ENCODE measurements at places on chromosomes 6 and 20.

DNA sequence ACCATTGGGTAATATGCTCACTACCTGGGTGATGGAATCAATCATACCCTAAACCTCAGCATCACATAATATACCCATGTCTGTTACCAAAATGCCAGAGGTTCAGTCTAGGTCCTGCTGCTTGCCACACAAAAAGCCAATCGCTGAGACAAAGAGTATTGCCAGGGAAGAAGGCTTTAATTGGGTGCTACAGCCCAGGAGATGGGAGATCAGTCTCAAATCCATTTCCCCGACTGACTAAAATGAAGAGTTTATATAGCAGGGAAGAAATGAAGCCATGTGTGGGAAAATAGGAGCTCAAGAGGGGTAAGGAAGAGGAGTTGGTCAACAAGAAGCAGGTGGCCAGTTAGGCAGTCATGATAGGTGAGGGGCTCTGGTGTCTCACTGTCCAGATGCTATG lies 149.6 kb downstream of the QRSL1 start:
- DNase-seq = no peak

GRCh38 chr6:138248011-138248410 lies 29.7 kb upstream of the PBOV1 start:
- no peak for DNase-seq

- no peak for DNase-seq
Measured at GRCh38 chr20:17059465-17059864, 167.4 kb upstream of the PCSK2 start.

GRCh38 chr6:129644567-129645015 lies 65.4 kb downstream of the ARHGAP18 start:
- DNase-seq = no peak

DNA sequence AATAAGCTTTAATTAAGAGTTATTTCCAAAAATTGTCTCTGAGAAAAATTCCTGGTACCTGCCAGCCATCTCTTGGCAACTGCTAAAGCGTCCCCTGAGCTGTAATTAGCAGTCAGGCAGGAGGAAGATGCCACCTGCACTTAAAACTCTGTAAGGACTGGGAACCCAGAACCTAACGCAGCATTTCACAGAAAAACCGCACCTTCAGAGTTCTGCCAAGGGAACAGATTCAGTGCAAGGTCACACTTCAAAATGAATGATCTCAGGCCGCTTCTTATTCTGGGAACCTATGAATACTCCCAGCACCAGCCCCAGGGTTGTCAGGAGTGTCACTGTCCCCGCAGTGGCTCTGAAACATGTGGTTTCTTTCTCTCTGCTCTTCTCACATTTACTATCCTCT lies 36.7 kb downstream of the INSM1 start:
- DNase-seq = no peak

GRCh38 chr20:46985250-46985649 lies 90.6 kb downstream of the EYA2 start:
- DNase-seq = no peak

DNA sequence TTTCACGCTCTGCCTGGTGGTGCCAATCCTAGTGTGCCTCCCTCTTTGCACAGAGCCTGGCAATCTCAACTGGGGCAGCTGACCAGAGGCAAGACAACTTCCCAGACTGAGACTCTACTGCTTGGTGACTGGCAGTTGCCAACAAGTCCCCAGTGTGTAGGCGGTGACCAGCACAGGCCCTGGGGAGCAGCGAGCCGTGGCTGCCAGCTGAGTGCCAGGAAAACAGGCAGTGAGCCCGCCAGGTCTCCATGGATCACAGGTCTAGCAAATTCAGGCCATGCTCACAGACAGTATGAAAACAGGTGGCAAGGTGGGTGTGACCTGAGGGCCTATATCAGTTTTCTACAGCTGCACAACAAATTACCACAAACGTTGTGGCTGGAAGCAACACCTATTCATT lies 289.9 kb downstream of the KIF16B start:
- no peak for DNase-seq

DNA sequence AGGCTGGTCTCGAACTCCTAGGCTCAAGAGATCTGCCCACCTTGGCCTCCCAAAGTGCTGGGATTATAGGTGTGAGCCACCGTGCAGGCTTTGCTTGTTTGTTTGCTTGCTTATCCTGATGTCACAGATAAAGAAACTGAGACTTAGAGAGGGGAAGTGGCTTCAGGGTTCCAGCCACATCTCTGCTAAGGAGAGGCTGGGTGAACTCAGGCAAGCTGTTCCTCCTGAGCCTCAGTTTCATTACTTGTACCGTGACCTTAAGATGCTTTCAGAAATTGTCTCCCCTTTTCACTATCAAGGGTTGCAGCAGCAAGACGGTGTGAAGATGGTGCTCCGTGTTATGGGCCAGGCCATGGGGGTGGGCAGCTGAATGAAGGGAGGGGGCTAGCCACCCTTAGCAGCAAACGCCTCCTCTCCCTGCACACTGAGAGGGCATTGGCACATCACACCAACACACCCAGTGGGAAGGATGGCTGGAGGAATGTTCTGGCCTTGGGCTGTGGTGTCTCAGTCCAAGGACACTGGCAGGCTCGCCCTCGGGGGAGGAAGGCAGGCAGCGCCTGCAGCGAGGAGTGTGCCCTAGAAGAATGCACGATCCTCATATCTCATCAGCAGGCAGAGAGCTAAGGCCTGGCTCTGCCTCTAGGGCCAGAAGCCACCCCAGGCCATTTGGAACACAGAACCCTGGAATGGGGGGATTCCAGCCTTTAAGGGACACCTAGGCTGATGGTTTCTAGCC lies 48.2 kb upstream of the TLDC2 start:
- DNase-seq = no peak

GRCh38 chr6:73923905-73924485 lies 228.0 kb downstream of the CD109 start:
- peak; percentile 53 for DNase-seq

DNA sequence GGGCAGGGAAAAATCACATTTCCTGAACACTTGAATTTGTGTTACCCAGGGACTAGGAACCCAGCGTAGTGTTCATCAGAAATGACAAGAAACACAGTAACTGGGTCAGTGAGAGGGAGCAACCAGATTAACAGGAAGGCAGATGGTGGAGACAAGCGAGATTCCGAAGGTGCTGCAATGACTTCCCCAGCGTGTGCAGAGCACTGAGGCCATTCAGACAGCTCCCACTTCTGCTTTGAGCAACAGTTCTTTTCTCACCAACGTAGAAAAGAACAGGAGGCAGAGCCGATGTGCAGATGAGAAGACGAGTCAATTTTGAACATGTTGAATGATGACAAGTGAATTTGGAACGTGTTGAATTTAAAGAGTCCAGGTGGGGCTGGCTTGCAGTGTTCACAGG lies 63.1 kb upstream of the IFNGR1 start:
- DNase-seq = no peak

- DNase-seq = no peak
Measured at GRCh38 chr20:11672959-11673358, 244.7 kb upstream of the BTBD3 start.

- DNase-seq = no peak
Measured at GRCh38 chr20:32535953-32536823, 48.9 kb downstream of the NOL4L start.

- DNase-seq = no peak
Measured at GRCh38 chr20:19275038-19275629, 62.7 kb downstream of the SLC24A3 start.

- no peak for DNase-seq
Measured at GRCh38 chr6:100232781-100233573, 231.7 kb downstream of the SIM1 start.

DNA sequence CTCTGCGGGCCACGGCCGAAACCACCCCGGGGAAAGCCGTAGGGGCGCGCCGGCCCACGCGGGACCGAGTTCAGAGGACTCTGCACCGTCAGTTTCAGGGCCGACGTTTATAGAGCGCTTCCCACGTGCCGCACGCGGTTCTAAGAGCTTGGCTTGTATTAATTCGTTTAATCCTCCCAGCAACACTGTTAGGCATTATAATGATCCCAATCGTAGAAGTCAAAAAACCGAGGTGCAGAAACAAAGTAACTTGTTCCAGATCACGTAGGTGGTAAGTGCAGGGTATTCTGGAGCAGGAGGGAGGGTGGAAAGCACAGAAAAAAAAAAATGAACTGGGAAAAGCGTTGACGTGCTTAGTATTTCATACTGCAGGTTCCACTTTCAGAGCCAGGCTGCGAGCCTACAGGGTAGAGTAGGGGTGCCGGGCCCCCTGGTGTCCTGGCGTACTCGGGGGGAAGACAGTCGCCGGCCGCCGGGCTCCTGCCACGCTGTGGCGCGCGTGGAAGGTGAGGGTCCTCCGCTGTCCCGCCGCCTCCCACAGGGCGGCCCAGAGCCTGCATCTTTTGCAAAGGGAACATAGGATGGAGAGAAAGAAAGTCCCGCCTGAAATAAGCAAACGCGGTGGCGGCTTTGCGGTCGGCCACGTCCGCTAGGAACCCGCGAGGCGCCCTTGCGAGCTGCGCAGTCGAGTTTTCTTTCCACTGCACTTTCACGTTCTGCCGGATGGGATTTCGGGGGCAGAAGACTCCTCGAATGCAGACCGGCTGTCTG lies 10.2 kb upstream of the FOXF2 start:
- DNase-seq = no peak

DNA sequence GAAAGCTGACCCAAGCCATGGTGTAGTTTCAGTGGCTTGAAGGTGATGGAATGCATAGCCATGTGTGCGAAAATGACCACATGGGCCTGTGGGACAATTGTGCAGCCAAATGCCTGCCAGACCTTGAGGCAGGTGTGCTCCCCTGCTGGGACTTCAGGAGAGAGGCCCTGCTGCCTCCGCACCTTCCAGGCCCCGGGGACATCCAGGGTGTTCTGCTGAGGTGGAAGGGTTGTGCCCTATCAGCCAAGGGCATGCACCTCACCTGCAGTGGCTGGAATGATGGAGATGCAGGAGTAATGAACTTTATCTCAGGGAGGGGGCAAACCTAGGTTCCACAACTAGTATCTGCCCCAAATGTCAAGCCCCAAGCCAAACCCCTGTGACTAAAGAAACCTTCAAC lies 44.0 kb downstream of the PRND start:
- no peak for DNase-seq

- DNase-seq = no peak
Measured at GRCh38 chr20:37316116-37316774, 26.8 kb downstream of the MANBAL start.

DNA sequence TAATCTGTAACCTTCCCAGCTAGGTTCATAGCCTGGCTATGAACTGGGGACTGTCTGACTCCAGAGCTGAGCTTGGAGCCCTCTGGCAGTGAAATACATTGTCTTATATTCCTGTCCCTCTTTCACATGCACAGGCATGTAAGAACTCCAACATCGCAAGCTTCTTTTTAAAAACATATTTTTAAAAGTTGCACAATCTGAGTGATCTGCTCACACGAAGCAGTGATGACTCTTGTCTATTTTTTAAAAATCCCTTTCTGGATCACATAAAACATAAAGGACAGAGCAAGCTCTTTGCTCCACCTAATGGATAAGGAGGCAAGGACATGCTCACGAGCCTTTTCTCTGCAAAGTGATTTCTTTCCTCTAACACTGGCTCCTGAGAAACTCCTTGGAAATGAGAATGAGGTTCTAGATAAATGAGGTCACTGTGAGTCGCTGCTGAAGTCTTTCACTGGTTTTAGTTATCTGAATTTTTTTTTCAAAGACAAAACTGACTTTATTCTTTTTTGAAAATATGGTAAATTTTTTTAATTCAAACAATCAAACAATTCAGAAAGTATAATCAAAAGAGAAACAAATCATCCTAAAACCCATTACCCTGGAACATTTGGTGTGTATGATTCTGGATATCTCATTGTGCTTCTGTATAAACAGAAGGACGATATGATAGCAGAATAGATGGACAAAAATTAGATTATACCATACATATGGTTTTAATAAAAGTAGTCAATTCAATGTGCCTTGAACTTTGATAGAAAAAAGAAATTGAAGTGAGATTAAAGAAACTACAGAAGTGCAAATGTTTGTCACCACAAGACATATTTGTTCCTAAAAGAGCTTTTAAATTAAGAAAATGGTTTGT lies 30.8 kb downstream of the IL20RA start:
- peak; percentile 23 for DNase-seq

DNA sequence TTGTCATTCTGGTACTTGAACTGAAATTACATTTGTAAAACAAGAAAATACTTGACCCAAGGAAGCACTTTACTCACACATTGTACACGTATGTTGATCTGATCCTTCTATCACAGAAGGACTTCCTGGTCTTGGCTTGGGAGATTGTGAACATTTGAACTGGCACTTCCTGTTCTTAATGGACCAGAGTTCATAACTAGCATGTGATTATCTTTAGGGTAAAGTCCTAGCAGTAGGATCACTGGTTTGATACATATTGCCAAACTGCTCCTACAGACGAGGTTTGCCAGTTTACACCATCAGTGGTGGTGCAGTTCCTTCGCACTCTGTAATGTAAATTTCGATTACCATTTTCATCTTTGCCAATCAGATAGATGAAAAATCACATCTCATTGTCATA lies 12.7 kb downstream of the HECA start:
- DNase-seq = no peak

GRCh38 chr6:72631480-72631879 lies 9.6 kb downstream of the KCNQ5 start:
- no peak for DNase-seq

DNA sequence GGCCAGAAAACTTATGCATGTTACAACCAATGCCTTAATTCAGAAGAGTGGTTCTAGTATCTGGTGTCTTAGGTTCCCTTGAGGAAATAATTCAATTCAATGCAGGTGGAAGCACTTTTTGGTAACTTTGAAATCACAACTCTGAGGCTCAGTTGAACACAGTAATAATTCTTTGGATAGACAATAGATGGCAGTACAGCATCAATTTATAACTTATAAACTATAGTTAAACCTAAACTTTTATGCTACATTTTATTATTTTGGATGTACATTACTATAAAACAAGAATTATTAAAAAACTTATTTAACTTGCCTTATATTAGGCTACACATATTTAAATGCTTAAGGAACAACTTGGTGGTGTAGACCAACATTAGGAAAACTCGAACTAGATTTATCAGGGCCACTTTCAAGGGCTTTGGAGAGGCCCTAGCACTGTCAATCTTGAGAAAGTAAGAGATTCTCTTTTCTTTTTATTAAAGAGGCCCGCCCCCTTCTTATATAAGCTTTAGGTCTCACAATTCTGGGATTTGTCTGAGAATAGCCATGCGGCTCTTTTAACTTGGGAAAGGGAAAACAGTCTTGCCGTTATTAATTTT lies 85.9 kb downstream of the CRYBG1 start:
- DNase-seq = no peak

DNA sequence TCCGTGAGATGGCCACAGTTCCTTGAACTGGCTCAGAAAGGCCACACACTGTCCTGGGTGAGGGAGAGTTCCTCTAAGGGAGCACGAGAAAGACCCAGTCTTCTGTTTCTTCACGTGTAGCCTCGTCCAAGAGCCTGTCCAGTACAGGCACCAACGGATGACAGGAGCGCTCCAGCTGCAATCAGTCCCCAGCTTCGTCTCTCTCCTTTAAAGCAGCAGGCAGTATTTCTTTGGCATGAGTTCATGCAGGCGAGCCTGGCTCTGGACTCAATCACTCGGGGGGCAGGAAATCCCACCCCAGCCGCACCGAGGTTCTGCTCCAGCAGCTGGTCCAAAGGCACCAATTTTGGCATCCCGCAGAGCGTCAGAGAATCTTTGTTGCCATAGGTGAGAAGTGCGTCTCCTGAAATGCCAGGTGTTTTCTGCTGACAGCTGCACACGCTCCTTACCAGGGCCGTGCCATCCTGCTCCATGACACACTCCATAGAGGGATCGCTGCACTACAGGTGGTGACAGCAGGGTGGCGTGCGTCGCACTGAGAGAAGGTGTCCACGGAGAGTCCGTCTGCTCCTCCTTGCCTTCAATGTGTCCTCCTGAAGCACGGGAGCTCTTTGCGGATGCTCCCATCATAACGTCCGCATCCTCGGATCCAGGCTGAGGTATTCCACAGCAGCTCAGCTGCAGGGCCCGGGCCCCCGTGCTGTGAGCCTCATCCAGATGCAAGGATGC lies 59.6 kb upstream of the AFDN start:
- no peak for DNase-seq
